ENCODE measurements at places on chromosomes 1 and 21.

DNA sequence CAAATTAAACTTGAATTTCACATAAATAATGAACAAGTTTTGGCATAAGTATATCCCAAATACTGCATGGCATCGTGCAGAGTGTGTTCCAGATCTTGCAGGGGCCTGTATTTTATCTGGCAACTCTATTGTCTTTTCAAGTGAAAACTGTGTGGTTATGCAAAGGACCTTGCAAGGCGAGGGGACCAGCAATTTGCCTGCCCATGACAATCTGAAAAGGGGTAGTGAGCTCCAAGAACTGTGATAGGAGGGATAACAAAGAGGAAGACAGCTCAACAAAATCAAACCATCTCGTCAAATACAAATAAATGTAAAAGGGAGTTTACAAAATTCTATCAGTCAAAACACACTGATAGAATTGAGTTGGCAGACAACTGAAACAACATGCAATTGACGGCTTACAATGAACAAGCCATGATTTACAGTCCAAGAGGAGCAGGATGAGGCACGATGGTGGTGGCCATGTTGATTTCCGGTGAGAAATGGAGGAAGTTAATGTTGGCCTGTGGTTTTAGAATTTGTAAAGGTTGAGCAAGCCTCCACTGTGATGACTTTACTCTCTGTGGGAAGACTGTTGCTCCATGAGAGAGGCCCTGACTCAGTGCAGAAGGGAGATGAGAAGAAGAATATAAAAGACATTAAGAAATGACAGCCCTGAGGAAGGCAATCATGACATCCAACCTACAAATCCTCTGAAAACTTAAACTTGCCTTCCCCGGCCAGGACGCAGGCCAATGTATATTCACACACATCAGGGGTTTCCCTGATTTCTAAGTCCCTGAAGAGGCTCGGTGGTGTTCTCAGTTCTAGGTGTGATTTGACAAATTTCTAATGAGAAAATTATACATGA, 132.2 kb downstream of the ADSS2 start:
- no peaks in the 10 kb centered on the region for H3K27me3 ChIP-seq
- H3K4me3 ChIP-seq: peak overlapping the region; percentile 54
- H3K4me1 ChIP-seq: peaks cover 15% of the 10 kb centered on the region
- ATAC-seq: peak; percentile 92
- no peaks in the 10 kb centered on the region for H3K36me3 ChIP-seq

- peaks cover 5% of the 10 kb centered on the region for H3K4me1 ChIP-seq
- ATAC-seq: no peak
- no peaks in the 10 kb centered on the region for H3K36me3 ChIP-seq
These were observed 5.4 kb upstream of the SLAMF9 start for GRCh38 chr1:159959451-159959850.

DNA sequence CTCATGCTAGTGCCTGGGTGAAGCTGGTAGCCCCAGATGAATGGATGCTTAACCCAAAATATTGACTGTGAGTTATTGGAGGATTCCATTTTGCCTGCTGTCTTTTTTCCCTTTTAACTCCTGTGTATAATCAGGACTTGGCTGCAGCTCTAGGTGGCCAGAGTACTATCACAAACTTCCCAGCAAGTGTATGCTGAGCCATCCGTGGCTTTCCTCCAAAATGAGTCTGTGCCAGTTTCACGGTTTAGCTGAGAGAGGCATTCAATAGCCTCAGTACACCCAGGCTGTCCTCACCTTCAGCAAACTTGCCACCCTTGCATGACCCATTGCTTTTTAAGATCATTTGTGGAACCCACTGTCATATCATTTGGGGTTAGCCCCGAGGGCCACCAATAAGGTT, 5.3 kb upstream of the DPT start:
- no peak overlapping the region for H3K27ac ChIP-seq
- H3K36me3 ChIP-seq: no peaks in the 10 kb centered on the region
- no peak overlapping the region for H3K4me3 ChIP-seq
- ATAC-seq: no peak
- no peaks in the 10 kb centered on the region for H3K4me1 ChIP-seq

DNA sequence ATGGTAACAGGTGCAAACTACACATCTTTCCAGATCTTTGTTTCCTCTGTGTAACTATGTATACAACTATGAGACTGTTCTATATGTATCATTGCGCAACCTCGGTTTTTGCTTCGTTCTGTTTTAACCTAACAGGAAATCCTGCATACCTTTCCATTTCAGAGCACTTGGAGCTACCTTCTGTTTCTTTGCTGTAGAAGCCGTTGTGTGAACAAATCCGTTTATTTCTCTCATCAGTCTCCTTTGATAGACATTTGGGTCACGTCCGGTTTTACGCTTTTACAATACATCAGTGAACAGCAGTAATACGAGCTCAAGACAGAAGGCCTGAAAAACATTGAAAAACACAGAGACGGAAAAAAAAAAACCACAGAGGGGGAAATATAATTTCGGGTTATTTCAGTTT, 10.5 kb downstream of the ATP5IF1 start:
- peak overlapping the region; percentile 91 for H3K27ac ChIP-seq
- H3K36me3 ChIP-seq: no peaks in the 10 kb centered on the region
- no peaks in the 10 kb centered on the region for H3K27me3 ChIP-seq
- H3K4me1 ChIP-seq: peaks cover 38% of the 10 kb centered on the region

- peaks cover 36% of the 10 kb centered on the region for H3K4me1 ChIP-seq
- no peaks in the 10 kb centered on the region for H3K27me3 ChIP-seq
- ATAC-seq: no peak
- peaks cover 93% of the 10 kb centered on the region for H3K36me3 ChIP-seq
- H3K4me3 ChIP-seq: peak overlapping the region; percentile 100
These were observed 306 bp upstream of the SH3D21 start for GRCh38 chr1:36305915-36306209.

GRCh38 chr1:27821761-27822315, 8.7 kb upstream of the PPP1R8 start:
- peaks cover 75% of the 10 kb centered on the region for H3K36me3 ChIP-seq
- no peak overlapping the region for H3K4me3 ChIP-seq
- no peak for ATAC-seq

DNA sequence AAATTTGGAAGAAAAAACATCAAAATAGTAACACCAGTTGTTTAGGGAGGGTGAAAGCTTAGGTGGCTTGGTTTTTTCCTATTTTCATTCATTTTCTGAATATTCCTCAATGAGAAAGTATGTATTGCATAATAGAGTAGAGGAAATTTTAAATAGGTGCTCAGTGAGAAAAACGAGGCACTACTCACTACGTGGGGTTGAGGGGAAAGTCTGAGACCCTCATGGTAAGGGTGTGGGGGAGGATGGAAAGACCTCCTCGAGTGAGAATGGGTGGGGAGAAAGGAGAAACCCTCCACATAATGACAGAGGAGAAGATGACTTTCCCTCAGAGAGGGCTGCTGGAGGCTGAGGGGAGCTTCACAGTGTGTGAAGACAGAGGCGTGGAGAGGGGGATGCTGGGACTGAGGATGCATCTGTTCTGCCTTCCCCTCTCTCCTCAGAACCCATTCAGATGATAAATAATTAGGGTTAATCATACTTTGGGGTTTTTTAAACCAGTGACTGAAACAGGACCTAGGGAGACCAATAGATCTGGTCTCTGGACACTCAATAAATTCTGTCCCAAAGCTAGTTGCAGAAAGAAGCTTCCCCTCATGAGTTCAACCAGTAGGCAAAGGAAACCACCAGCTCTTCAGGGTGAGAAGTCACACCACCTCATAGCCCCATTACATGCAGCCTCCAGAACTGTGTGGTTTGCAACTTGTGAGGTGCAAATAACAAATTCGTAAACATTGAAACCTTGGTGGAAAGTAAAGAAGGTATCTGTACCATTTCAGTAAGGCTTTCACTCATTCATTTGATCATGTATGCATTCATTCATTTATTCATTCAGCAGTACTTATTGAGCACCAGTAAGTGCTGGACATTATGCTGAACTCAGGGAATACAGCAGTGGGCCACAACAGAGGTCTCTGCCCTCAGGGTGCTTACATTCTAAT, 17.1 kb downstream of the SLAMF7 start:
- H3K4me1 ChIP-seq: peaks cover 13% of the 10 kb centered on the region
- no peaks in the 10 kb centered on the region for H3K27me3 ChIP-seq
- H3K4me3 ChIP-seq: no peak overlapping the region
- H3K36me3 ChIP-seq: no peaks in the 10 kb centered on the region

DNA sequence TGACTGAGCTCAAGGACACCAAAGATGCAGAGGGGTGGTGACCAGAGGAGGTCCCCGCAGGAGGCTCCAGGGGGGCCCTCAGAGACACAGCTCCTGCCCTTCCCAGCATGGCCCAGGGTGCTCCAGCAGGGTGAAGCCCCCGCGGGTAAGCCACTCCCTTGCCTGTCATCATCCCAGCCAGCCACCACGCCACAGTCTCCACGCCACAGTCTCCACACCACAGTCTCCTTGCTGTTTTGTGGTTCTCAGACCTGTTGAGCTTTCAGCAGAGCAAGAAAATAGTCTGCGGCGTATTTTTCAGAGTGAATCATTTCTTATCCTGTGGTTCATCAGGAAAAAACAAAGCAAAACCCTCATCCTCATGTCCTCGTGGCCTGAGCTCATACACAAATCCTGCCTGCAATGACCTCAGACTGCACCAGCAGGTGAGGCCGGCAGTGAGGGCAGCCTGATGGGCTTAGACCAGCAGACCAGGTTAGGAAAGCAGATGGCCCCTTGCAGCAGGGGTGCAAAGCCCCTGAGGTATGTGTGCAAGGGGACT, 25.7 kb upstream of the ABCG1 start:
- H3K36me3 ChIP-seq: no peaks in the 10 kb centered on the region
- H3K27ac ChIP-seq: peak overlapping the region; percentile 62

DNA sequence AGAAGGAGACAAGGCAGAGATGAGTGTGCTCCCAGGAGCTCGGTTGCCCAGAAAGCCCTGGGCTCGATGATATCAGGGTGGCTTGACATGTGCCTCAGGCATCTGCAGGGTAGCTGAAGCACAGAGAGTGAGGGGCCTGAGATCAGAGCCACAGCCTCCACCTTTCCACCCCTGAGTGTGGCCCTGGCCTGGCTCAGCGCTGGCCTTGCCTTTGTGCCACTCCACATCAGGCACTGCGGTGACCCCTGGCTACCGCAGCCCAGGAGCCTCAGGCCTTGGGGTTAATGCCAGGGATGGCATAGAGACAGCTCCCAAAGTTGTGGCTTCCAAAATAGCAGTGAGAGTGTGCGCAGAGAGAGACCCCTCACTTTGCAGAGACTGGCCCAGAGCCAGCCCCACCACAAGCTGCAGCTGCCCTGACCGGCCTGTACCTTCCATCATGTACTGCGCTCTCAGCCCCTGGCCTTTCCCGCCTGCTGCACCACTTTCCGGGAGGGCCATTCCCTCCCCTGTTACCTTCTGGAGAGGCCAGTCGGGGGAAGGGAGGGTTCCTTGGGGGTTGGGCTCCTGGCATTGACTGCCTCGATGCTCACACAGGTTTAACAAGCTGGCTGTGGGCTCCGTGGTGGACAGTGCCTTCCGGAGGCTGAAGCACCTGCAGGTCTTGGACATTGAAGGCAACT, 19.5 kb downstream of the PODN start:
- H3K27me3 ChIP-seq: no peaks in the 10 kb centered on the region
- H3K4me3 ChIP-seq: no peak overlapping the region
- no peak for ATAC-seq
- no peaks in the 10 kb centered on the region for H3K4me1 ChIP-seq
- no peaks in the 10 kb centered on the region for H3K36me3 ChIP-seq

Data from activated T-helper 17 cell treated with anti-CD3 and anti-CD28 coated beads, Interleukin-2, amount 50 U/mL, for 72 hours (primary cell).